ENCODE measurements at places on chromosomes 11 and 22. TPM values are rescaled to one million over a fixed set of nuclear protein-coding genes. Genes with fewer than 3 reads are reported as not detected.
A peak's percentile ranks its signal among the peaks of the same experiment; 100 is the strongest.

DCPS gene
- 16.0 TPM for total RNA-seq

DNA sequence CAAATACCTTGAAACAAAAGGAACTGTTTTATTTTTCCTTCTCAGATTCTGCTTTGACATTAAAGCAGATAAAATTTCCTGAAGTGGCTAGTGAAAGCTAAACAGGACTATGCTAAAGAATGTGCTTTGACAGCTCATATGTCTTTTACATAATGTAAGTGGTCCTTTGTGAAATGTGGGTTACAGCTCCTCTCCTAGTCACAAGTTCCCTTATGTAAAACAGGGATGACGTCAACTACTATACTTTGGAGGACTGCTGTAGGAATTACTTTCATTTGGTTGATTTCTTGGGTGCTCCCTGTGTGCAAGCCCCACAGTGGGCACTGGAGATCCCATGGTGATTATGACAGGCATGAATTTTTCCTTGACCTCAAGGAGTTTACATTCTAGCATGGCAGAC is 216.6 kb upstream of the NARS2 start:
- DNase-seq: no peak

HTR3A gene
- total RNA-seq: not detected

DNA sequence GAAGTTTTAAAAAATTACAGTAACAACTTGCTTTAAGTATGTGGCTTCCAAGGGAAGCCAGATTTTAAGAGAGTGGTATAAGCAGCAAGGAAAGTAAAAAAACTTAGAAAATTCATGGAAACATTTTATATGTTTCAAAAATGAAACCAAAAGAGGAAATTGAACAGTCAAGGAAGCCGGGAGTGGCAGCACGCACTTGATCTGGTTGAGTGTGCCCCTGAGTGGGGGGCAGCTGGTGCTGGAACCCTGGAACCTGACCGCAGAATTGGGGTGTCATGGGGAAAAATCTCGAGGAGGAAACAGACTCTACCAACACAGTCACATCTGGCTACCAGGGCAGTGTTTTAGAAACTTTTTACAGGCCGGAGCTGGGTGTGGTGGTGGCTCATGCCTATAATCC is 14.0 kb downstream of the MICALL1 start:
- DNase-seq: no peak

- no peak for DNase-seq
These were observed 1.6 kb upstream of the IZUMO1R start for GRCh38 chr11:94302776-94303175.

DNA sequence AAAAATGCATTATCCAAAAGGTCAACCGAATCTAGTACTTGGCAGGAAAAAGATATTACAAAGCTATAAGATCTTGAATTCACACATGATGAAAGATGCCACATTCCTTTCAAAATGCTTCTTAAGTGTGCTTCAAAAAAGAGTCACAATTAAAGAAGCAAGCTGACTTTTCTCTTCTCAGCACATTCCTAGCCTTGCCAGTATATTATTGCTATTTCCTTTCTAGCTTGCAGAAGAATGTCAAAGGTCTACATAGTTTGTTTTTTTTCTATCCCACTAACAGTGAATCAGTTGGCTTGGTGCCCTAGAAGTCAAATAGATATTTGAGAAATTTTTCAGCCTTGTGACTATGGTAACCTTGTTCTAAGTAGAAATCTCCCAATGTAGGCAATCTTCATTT is 56.8 kb downstream of the GUCY1A2 start:
- peak; percentile 58 for DNase-seq

TRIM49 gene
- not detected for total RNA-seq

GRCh38 chr11:126683766-126684728 is 316.5 kb downstream of the KIRREL3 start:
- DNase-seq: no peak

TPH1 gene
- 0.12 TPM for total RNA-seq

GRCh38 chr11:2728663-2729332 is 29.0 kb upstream of the KCNQ1OT1 start:
- DNase-seq: no peak

C11orf87 gene
- 0.12 TPM for total RNA-seq

DNA sequence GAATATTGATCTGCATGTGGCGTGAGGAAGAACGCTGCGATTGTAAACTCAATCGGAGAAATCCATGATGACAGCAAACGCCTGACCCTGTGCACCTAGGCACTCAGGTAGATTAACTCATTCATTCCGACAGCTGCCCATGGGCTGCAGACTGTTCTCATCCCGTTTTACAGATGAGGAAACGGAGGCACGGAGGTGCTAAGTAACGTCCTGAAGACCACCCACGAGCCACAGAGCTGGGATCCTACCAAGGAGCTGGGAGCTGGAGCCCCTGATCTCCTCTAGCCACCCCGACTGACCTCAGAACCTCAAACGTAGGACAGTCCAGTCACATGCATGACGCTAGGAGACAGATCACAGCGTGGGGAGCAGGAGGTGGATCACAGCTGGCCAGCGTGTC is 1092.7 kb downstream of the BRD1 start:
- no peak for DNase-seq

SLC22A12 gene
- not detected for total RNA-seq

MPZL2 gene
- total RNA-seq: 31.9 TPM

DNA sequence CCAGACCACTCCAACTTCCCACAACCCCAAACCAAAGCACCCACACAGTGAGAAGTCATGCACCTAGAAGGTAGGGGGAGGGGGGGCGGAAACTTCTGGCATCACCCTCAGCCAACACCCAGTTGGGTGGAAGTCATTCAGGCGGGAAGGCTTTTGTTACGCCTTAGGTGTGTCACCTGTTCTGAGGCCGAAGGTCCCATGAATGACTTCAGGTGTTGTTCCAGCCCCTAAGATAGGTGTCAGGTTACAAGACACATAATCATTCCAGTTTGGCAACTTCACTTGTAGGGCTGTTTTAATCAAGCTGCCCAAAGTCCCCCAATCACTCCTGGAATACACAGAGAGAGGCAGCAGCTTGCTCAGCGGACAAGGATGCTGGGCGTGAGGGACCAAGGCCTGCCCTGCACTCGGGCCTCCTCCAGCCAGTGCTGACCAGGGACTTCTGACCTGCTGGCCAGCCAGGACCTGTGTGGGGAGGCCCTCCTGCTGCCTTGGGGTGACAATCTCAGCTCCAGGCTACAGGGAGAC is at the start of gene TMPRSS4:
TSS of gene TMPRSS4 (plus strand) at position 325 of the 528 bp plus-strand sequence. CDS start 225 bp downstream, outside the sequence.
- DNase-seq: no peak

- DNase-seq: no peak
These were observed 13.8 kb downstream of the NCAM1 start for GRCh38 chr11:112975051-112975450.
